ENCODE measurements at places on chromosomes 16 and 17.

GRCh38 chr17:31439716-31440115 lies 48.2 kb downstream of the RAB11FIP4 start:
- no peak for DNase-seq

DNA sequence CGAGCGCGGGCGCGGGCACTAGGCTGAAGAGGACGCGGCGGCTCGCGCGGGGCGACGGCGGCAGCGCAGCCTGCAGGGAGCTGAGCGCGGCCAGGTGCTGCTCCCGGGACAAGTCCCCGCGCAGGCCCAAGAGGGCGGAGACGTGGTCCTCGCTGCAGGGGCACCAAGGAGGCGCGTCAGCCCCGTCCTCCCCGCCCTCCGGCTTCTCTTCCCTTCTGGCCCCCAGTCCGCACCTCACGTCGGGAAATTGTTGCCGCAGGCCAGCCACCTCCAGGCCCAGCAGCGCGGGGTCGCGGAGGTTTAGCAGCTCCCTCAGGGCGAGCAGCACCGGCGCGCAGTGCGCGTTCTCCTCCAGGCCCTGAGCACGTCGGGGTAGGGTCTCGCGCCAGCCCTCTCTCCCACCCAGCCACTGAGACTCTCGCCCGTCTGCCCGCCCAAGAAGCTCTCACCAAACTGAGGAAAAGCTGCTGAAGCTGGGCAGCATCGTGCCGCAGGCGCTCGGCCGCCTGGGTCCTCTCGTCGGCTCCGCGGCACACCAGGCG lies 761 bp upstream of the MATCAP1 start:
- no peak for DNase-seq

GRCh38 chr17:71111934-71112333 lies 942.6 kb downstream of the KCNJ2 start:
- no peak for DNase-seq

- DNase-seq: no peak
Observed at GRCh38 chr16:55497558-55497957, 11.3 kb upstream of the LPCAT2 start.

DNA sequence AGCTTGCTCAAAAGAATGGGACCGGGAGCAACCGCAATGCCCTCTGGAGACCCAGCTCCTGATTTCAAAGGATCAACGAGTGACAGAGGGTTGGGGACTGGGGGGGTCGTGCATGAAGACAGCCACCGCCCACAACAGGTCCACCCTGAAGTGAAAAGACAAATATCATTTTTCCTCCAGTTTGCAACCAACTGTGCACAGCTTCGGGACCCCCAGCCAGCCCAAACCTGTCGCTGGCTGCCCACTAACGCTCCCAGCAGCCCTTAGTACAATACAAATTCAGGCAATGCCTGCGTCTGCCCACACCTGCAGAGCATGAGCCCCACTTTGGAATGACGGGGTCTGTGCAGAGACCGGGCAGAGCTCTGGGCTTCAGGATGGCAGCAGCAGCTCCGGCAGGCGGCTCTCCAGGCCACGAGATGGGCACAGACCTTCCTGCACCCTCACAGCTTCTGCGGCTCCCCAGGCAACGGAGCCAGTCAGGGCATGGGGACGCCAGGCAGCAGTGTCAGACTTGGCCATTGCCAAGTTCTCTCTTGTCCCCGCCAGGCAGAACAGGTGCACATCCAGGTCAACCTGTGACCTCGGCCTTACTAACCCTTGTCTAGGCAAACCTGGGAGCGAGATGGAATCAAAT lies 60.1 kb downstream of the TBC1D16 start:
- DNase-seq: no peak

- no peak for DNase-seq
Observed at GRCh38 chr17:80227666-80228065, 7.4 kb downstream of the SLC26A11 start.

- DNase-seq: no peak
Observed at GRCh38 chr16:15932939-15933338, 16.5 kb upstream of the ABCC1 start.

GRCh38 chr17:2008332-2009126 lies 16.6 kb downstream of the RTN4RL1 start:
- DNase-seq: no peak

- no peak for DNase-seq
Observed at GRCh38 chr17:71085238-71086033, 916.1 kb downstream of the KCNJ2 start.

GRCh38 chr17:51848451-51848850 lies 310.1 kb downstream of the CA10 start:
- DNase-seq: no peak

- DNase-seq: no peak
Observed at GRCh38 chr17:5536866-5537650, 47.3 kb downstream of the NLRP1 start.

GRCh38 chr16:56228476-56228875 lies 37.2 kb downstream of the GNAO1 start:
- DNase-seq: no peak

DNA sequence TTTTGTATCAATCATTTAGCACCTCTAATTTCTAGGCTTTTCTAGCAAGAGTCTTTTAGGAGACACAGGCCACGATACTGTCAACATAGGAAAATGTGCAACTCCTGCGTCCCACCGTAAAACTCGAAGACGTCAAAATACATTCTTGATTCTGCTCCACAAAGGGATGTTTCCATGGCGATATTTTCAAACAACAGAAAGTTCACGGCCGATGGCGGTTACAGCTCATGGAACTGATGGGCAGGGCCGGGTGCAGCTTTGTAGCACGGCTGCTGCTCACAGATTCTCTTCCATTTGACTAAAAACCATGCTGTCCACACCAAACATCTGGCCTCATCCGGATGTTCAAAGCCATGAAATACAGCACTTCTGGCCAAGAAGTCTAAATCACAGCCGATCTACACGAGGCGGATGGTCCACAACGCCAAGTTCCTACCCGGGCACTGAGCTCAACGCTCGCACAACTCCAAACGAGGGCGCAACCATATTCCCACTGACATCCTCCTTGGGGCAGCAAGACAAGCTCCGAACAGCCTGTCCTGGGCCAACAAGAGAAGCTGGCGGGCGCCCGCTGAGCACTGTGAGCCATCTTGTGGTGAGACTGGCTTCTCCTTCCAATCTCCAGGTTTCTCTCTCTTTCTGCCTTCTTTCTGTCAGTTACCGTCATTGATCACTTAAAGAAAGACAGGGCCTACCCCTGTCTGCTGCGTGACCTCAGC lies 79.8 kb downstream of the ZNF778 start:
- DNase-seq: no peak

DNA sequence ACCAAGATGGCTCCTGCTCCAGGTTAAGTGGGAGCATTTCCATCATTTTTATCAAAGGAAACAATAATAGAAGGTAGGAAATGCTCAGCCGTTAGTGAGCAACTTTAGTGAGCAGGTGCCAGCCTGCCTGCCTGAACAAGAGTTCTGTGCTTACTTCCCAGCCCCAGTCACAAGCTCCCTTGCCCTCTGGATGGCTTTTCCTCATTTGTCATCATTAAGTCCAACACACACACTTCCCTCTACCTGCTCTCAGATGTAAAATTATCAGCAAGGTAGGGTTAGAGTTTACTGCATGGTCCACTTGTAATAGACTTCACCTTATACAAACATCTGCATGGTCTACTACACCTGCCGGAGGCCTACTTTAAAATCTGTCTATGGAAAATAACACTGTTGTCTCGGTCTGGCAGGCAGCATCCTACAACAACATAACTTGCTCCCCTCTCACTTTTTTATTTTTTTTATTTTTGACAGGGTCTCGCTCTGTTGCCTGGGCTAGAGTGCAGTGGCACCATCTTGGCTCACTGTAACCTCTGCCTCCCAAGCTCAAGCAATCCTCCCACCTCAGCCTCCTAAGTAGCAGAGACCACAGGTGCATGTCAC lies 12.7 kb downstream of the TEX2 start:
- DNase-seq: no peak

GRCh38 chr17:81210868-81211267 lies 11.9 kb downstream of the CEP131 start:
- no peak for DNase-seq

DNA sequence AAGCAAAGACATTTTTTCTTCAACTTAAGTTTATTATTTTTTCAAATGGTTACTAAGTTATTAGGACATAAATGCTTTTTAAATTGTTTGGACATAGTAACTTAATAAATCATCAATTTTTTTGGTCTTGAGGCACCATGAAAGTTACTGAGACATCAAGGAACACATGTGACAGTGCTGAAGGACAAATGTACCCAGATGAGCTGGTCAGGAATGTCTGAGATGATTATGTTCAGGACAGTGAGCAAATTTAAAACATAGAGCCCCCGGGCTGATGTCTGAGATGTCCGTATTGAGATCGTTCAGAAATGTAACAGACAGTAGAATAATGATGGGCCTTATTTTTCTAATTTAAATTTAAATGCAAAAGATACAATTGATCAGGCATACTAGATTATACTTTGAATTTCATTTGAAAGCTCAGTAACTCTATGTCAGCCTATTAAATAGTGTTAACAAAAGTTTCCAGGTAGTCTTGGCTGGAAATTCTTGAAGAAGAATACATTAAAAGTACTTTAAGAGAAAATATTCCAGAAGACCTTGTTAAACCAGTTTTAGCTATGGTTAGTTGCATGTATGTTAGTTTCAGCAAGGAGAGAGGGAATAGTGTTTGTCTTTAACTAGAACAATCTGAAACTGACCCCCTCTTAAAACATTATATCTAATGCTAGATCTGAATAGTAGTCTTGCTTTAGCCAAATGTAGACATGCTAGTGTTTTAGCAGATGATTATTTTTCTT lies 36.4 kb downstream of the SEC14L1 start:
- no peak for DNase-seq

DNA sequence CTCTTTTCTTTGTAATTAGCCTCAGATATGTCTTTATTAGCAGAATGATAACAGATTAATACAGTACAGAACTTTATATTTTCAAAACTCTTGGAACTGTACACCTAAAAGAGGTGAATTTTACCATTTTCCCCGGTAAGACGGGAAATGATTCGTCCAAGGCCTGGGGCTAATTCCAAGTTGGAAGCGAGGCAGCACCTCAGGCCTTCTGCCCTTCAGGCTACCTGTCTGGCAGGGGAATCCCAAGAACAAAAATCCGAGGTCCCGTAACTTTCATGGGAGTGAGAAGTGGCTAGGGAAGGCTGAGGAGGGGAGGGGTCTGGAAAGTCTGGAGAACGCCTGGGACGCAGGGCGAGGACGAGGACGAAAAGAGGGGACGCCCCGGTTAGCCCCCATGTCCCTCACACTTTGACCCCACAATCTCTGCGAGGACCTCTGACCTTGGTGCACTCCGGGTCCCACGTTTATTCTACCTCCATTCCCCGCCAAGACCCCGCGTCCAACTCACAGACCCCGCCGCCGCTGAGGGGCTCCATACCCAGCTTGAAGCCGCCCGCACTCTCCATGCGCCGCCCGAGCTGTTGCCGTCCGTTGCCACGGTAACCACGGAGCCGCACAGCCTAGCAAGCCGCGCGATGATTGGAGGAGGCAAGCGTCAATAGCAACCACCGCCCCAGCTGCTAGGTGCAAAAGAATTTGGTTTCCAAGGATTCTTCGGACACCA lies at the start of gene HYDIN:
Gene HYDIN, minus strand, starts transcription at position 601 of the 724 bp plus-strand sequence. CDS start 43,827 bp downstream, outside the sequence.
- no peak for DNase-seq

GRCh38 chr17:19897090-19897837 lies 29.5 kb upstream of the ULK2 start:
- no peak for DNase-seq

GRCh38 chr17:77331301-77331864 lies 190.6 kb downstream of the SEC14L1 start:
- DNase-seq: peak; percentile 93

DNA sequence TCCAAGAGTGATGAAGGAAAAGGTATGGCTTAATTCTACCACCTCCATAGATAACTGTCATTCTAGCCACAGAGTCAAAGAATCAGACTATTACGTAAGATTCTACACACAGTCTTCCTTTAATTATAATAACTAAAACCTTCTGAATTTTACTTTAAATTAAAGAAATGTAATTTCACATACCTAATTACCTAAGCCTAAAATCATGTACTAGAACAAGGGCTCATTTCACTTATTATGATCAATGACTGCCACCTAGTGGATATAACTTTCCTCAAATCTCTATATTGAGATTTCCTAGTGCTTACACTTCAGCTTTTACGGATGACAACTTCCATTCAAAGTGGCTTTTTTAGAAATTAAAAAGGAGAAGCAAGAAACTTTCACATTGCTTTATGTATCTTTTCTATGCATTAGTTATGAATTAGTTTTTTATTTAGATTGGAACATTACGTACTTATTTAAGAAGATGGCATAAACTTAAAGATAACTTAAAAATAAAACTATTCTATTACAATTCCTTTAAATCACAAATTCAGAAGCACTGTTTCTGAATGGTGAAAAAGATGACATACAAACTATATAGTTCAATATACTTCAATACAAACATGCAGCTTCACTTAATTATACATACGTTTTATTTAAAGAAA lies 18.2 kb upstream of the ABCA10 start:
- DNase-seq: no peak

- no peak for DNase-seq
Observed at GRCh38 chr17:72372185-72372584, 251.4 kb downstream of the SOX9 start.

- DNase-seq: no peak
Observed at GRCh38 chr17:69093995-69094394, 33.3 kb upstream of the ABCA9 start.

GRCh38 chr17:74351552-74352210 lies 10.0 kb downstream of the BTBD17 start:
- no peak for DNase-seq

DNA sequence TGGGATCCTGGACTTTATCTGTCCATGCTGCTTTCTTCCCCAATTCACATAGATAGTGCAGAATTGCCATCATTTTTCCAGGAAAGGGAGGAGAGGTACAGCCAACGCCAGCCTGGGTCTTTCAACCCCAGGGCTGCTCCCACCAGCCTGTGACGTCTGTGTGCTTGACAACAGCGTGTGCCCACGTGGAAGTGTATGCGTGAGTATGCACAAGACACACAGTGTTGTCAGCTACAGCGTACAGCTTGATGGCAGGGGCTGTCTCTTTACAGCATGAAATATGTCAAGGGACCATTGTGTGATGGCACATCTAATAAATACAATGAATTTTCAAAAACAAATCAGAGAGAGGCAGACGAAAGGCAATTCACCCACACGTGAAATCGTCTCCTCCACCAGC lies 62.3 kb downstream of the GSG1L start:
- DNase-seq: no peak

GRCh38 chr17:33447090-33447489 lies 154.0 kb upstream of the ASIC2 start:
- no peak for DNase-seq

DNA sequence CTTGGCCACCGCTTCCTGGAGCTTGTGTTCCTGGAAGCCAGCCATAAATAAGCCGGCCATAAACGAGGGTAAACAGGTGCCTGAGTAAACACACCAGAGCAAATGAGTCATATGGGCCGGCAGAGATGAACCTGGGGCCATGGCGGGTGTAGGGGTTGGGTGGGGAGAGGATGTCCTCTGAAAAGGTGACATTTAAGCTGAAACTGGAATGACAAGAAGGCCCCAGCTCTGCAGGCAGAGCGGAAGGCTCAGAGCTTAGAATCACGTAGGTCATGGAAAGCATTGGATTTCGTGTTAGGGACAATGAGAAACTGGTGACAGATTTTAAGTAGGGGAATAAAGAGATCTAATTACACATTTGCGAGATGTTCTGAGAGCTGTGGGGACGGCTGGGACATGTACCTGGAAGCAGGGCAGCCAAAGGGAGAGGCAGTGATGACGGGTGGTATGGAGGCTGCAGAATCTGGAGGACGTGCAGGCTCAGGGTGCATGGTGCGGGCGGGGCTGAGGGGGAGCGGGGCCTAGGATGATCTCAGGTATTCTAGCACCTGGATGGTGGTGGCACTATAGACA lies 8.1 kb upstream of the DNASE1 start:
- DNase-seq: no peak

GRCh38 chr17:17883801-17884200 lies 47.0 kb upstream of the SREBF1 start:
- no peak for DNase-seq

All from GM12892 (cell line).